Activated CD4-positive, alpha-beta T cell treated with anti-CD3 and anti-CD28 coated beads for 1 hour (primary cell): ENCODE measurements at places on chromosomes 7 and 10.

DNA sequence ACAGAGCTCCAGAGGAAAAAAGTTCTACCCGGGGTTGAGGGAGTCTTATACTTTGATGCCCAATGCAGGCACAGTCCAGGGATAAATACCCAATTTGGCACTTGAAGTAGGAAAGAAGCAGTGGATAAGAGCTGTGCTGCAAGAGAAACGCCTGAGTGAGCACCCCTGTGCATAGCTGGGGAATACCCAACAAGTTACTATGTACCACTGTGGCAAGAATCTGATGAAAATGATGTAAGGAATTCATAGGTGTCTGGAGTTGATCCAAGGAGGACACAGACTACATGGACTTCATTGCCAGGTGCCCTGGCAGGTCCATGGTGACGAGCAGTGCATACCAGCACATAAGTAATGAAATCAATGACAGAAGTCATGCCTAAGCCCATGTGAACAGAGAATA, 183.7 kb upstream of the FEZF1 start:
- DNase-seq, result no peak

DNA sequence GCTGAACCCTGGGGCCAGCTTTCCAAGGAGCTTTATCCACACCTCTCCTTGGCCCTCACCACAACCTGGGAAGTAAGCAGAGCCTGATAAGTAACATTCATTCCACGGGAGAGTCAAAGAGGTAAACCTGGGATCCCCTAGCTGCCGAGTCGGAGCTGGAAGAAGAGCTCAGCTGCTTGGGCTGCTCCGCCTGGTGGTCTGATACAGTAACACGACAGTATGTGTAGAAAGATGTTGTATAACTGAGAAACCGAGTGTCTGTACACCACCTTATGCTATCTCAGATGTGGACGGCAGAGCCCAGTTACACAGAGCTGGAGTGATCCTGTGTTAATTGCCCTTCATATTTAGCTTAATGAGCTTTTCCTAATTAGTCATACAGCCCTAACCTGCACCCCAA, 151.3 kb upstream of the KMT2E start:
- no peak for DNase-seq

- no peak for DNase-seq
Measured at GRCh38 chr7:77217474-77218185, 18.0 kb upstream of the FGL2 start.

- DNase-seq, result no peak
Measured at GRCh38 chr10:128525936-128526335, 399.7 kb upstream of the MKI67 start.

DNA sequence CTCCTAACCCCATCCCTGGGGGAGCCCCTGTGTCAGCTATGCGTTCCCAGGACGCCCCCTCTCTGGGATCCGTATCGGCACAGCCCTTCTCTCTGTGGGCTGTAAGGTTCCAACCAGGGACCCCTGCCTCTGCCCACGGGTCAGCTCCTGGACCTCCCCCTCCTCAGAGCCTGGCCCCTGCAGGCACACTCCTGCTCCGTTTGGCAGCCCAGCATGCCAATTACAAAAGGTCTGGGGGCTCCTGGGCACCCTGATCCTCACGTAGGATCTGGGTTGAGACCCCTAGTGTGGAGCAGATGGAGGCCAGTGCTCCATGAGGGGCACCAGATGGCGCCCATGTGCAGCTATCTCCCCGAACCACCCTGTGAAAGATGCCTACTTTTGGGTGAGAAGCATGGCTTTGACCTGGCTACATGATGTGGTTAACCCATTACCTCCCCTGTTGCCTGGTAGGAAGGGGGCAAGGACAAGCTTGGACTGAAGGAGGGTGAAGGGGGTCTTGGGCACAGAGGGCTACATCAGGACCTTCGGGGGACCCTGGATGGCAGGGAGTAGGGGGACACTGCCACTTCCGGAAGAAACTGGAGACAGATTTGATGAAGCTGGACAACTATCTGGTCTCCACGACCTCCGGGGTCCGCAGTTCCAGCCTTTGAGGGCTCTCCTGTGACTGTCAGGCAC, 9.0 kb downstream of the TACR2 start:
- no peak for DNase-seq

DNA sequence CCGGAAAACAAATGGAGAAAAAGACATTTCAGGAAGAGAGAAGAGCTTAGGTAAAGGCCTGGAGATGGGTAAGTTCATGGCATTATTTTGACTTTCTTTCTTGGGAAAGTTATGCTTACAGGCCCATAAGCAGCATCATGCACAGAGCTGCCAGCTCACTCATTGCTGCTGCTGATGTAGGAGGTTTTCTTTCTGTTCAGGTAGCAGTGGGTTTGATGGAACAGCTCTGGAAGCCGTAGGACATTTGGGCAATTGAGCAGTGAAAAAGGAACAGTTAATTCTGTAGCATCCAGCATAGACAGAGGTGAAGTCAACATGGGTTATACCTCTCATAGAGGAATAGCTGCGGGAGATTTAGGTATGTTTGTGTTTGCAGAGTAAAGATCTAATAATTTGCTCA, 3.3 kb downstream of the CHN2 start:
- DNase-seq, result no peak
